Activated T-cell treated with anti-CD3 and anti-CD28 coated beads for 24 hours (primary cell): ENCODE measurements at places on chromosomes 16 and 17.

- DNase-seq: peak; percentile 43
Observed at GRCh38 chr17:39791111-39791992, 53.6 kb downstream of the GRB7 start.

GRCh38 chr17:67482764-67483163, 105.7 kb downstream of the PITPNC1 start:
- DNase-seq: no peak

DNA sequence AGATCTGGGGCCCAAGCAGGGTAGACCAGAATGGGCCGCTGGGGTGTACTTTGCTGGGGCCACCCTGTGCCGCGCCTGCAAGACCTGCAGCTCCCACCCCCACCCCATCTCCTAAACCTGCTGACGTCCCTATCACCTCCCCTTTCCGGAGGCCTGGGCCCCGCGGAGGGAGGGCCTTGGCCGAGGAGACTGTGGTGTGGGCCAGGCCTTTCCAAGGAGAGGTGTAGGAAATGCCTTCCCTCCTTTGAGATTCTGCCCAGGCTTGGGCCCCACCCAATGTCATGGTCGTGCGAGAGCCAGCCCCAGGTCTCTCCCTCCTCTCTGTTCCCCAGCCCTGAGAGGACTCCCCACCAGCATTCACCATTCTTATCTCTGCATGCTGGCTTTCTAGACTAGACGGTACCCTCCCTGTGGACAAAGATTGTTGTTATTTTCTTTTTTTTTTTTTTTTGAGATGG, 3.9 kb upstream of the WFIKKN2 start:
- no peak for DNase-seq

- DNase-seq: peak; percentile 38
Observed at GRCh38 chr16:49463529-49463928, 89.9 kb downstream of the C16orf78 start.

DNA sequence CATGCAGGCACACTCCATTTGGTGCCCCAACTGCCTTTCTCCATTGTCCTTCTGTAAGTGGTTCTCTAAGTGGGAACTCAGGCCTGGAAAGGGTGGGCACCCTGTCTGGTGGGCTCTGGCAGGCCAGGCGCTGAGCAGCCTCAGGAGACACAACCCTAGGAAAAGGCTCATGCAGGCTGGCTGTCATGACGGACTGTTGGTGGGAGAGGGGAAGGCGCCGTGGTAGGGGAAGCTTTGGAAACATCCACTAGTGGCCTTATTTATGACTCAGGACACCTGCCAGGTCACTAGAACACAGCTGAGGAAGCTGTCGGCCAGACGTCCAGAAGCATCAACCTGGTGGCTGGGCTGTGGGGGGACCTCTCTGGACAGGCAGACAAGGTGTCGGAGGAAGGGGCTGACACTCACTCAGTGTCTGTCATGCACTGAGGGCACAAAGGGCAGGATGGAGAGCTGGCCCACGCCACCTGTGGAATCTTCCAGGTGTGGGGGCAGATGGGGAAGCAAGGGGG, 216.0 kb downstream of the SEC14L1 start:
- no peak for DNase-seq

DNA sequence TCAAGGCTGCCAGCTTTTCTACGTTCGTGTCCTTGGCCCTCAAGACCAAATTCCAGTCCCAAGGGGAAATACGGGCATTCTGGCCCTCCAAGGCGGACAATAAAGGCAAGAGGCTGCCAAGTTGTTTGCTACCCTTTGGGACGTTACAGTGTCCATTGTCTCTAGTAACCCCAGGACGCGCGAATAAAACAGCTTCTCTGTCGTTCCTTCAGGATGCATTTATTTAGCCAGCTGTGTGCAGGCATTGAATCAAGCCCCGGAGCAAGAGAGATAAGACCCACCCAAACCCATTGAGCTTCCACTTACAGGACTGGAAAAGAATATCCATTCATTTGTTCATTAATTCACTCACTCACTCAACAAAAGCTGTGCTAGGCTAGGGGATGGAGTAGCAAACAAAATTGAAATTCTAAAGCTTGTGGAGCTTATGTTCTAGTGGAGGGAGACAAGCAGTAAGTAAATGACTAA, 656 bp downstream of the MRPL58 start:
- no peak for DNase-seq
